ENCODE measurements at places on chromosomes 1 and 21.

- DNase-seq, result no peak
These were observed 14.4 kb downstream of the C1orf159 start for GRCh38 chr1:1101503-1101902.

GRCh38 chr1:106699433-106699832 is 357.0 kb upstream of the PRMT6 start:
- DNase-seq, result peak; percentile 42

DNA sequence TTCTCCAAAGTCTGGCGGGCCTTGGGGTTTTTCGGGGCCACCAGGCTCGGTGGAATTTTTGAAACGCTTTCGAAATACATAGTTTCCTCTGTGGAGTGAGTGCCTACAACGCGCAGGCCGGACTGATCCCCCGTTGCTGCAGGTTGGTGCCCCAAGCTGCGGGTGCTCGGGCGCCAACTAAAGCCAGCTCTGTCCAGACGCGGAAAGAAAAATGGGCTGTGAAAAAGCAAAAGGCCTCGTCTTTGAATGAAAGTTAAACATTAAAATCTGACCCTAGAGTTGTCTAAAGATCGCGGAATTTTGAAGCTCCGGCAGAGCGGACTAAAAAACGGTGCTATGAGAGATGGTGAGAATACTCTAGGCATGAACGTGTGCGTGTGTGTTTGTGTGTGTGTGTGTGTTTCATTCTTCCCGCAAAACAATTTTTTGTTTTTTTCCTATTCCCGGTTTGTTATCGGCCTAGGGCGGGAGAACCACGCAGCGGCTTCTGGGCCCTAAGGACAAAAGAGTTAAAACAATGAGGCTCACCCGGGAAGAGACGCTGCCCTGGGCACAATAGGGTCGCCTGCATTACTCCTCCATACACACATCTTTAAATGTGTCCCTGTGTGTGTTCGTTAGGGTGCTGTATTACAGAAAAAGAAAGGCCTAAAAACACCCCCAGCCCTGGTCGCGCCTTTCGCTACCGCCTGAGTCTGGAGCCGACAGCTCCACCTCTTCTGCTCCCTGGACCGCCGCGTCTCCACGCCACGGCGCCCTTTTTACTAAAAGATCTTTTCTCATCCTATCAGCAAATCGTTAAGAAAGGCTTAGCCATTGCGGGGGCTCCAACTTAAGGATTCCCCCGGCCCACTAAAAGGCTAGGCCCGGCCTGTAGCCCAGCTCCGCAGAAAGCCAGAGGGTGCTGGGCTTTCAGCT is 3.2 kb downstream of the TBX15 start:
- no peak for DNase-seq

DNA sequence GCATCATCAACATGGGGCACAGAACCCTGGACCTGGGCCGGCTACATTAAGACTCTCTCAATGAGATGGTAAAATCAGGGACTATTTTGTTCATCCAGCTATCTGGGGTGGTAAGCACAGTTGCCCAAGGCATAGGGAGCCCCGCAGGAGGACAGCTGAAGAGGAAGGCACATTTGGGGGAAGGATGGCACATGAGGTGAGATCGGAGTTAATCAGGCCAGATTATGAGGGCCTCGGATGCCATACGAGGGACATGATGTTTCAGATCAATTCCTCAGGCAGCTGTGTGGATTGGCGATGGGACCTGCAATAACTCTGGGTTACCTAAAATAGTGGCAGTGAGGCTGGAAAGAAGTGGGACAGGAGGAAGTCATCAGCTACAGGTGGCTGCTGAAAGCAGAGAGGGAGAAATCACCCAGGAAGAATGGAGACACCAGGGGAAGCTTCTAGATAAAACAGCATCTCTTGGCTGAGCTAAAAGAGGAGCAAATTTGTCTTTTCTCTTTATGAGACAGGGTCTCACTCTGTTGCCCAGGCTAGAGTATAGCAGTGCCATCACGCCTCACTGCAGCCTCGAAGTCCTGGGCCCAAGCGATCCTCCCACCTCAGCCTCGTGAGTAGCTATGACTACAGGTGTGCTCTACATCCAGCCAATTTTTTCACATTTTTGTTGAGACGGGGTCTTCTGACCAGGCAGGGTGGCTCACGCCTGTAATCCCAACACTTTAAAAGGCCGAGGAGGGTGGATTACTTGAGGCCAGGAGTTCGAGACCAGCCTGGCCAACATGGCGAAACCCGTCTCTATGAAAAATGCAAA is 21.1 kb downstream of the TOMM20 start:
- DNase-seq, result no peak

DNA sequence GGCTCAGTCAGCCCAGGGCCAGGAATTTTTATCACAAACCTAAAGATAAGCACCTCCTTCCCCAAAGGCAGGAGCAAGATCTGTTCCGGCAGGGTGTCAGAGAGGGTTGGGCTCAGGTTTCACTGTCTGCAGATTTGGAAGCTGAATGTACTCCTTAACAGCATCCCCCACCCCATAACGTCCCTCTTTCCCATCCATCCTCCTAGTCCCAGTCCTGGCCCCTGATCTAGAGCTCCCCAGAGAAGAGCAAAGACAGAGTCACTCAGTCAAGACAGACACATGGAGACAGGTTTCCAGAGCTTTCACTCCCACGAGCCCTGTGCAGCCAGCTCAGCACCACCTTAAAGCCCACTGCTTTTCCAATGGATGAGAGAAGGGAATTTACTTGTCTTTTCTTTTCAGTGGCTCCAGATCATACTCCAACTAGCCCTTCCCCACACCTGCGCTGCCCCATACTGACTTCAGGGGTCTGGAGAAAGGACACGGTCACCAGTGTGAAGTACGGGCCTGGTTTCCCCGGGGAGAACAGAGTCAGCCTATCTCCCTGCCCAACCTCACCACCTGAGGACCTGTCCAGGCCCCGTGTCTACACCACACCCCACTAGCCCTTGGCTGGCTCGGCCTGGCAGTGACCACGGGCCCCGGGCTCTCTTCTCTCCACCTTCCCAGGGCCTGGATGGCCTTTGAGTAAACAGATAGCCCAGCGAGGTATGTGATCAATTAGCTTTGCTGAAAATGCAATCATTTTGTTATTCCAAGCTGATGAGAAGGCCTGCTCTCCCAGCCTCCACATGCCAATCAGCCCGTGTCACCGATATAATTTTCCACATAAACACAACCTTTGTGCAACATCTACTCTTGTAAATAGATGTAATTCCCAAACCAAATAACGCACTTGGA is 249.1 kb downstream of the FOXD2 start:
- no peak for DNase-seq

DNA sequence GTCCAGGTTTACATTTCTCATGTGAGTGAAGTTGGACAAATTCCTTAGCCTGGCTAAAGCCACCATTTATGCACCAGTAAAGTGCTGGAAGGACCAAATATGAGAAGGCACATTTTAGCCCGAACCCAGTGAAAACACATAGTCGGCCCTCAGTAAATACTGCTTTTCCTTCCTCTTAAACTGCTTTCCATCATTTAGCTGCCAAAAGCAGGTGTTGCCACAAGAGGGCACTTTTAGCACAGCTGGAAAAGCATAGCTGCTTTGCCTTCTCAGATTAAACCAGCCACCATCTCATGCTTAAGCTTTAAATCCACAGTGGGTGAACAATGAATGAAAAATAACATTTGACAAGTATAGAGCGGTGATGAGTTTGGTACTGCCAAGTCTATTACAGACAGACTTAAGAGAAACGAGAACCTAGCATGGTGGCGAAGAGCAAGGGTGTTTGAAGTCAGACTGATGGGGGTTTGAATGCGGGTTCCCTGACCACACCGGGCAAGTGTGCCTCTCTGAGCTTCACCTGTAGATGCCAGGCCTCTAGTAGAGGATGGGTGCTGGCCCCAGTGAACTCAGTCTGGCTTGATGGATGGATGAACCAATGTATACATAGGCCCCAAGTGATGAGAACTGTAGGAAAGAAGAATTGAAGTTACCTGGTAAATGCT is 57.8 kb downstream of the SLC35D1 start:
- peak; percentile 36 for DNase-seq

DNA sequence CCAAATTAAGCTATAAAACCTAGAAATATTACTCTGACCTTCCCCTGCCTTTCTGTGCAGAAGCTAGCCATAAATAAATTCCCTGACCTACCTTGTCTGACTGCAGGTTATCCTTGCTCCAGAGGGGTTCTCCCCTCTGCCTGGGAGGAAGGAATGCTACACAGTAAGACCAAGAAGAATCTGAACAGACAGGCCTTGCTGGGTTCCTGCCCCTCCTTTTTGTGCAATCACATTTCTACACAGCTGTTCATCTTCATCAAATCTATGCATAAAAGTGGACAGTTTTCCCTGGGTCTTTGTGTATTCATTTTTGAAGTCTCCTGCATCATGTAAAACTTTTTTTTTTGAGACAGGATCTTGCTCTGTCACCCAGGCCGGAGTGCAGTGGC is 50.6 kb downstream of the DNTTIP2 start:
- DNase-seq, result no peak

GRCh38 chr1:36732015-36732356 is 249.3 kb upstream of the CSF3R start:
- DNase-seq, result no peak

DNA sequence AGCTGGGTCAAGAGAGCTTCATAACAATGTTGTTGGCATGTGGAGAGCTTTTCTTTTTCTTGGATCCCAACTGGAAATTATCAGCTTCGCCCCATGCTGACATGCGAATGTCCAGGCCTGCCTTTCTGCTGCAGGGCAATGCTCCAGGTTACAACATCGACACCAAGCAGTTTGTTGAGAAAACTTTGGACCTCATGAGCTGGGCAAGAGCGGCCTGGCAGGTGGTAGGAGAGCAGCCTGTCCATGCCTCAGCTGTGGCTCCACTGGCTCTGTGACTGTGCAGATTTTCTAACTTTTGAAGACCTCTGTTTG is 41.4 kb downstream of the MTARC1 start:
- no peak for DNase-seq

Measured in HS-5 (cell line).